ENCODE measurements at places on chromosomes 2 and 18.
A peak's percentile ranks its signal among the peaks of the same experiment; 100 is the strongest.

DNA sequence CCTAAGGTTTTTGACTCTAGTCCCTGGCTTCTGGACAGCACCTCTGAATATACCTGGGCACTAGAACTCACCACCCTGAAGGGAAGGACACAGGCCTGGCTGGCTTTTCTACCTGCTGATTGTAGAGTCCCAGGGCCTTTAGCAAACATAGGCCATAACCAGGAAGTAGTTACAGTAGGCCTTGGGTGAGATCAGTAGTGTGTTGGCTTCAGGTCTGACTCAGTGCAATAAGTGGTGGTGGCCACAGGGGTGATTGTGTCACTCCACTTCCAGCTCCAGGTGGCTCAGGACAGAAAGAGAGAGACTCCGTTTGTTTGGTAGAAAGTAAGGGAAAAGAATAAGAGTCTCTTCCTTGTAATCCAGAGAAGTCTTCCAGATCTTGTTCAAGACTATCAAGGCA is 101.7 kb upstream of the LGALSL start:
- DNase-seq = no peak

GRCh38 chr2:79235135-79235534 is 75.6 kb upstream of the REG3A start:
- DNase-seq = no peak

DNA sequence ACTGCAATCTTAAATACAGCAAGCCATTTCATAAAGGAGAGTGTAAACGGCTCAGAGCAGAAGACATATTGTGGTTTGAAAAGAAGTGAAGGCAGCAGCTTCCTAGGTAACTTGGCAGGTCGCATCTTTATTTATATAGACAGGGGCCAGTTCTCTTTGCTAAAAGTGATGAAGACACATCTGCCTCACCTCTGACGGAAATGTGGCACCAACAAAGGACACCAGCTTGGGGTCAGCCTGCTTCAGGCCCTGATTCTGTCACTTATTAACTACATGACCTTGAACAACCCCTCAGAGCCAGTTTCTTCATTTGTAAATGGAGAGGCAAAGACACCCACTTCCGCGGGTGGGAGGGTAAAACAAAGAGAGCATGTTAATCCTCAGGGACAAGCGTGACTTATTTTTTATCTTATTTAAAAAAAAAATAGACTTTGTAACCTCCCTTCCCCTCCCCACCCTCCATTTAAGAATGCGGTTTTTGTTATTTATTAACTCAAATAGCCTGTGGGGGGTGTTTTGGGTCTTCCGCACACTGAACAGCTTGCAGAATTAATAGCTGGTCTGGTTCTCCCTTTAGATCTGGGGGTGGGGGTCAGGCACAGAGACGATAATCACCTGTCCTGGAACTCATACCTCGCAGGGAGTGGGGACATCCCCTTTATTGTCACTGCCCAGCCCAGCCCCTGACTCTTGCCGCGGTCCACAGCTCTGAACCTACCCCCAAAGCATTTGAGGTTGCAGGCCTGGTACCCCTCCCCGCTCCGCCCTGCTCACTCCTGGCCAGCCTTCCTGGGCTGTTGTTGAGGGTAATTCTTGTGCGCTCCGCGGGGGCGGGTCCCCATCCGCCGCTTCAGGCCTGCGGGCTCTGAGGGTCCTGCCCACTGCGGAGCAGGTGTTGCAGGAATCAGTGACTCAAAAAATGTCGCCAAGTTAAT is 64.2 kb upstream of the TMEM17 start:
- no peak for DNase-seq

DNA sequence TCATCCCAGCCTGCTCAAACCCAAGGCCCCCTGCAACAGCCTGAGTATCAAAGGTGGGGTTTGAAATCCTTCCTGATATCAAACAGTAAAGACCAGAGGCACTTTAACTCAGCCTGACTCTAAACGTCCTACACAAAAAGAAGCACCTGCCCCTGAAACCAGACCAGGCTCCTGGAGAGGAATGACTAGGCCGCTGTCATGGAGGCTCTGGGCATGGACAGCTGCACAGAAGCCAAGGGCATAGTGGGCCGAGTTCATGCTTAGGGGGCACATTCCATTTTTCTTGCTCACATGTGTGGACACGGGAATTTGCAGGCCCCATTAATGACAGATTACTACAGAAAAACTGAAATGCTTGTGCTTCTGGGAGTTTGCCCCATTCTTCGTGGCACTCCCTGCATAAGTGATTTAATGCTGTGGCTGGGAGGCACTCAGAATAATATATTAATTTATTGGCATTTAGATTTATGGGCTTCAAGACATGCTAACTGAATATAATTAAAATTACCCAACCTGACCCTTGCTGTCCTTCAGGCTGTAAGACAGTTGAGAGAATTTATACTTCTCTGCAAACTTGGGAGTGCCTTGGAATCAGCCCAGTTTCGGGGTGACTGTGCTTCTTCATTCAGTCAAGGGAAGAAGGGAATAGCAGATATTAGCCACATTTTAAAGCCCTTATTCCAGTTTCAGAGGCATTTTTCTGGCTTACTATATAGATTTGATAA is 105.5 kb downstream of the GYPC start:
- DNase-seq = no peak

GRCh38 chr2:45269149-45269793 is 260.0 kb upstream of the SIX2 start:
- no peak for DNase-seq

GRCh38 chr18:74806700-74807416 is 209.2 kb downstream of the ZNF407 start:
- no peak for DNase-seq

DNA sequence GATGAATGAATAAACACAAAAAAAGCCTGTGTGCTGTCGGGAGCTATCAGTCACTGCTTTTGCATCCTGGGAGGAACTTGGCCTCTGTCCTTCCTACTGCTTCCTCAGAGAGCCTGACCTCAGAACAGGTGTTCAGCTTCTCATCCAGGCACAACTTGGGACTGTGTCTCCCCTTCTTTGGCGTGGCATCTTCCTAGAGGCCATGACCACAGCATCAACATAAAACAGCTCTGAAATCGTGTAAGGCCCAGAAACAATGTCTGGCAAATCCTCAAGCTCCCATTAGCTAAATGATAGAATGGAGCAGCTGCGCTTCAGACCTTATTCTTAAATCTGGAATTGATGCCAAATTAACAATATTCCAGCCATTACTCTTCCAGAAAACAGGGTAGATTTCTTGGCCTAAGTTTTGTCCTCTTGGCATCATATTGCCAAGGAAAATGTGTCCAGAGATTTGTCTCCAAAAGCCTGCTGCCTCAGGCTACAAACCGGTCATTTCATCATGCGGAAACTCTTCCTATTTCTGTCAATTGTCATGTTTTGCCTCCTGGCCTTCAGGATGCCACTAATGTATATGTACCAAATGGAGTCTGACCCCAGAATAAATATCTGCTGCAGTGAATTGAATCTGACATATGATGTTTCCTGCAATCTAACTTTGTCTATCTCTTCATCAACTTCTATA is 53.2 kb upstream of the RAB27B start:
- DNase-seq = no peak

DNA sequence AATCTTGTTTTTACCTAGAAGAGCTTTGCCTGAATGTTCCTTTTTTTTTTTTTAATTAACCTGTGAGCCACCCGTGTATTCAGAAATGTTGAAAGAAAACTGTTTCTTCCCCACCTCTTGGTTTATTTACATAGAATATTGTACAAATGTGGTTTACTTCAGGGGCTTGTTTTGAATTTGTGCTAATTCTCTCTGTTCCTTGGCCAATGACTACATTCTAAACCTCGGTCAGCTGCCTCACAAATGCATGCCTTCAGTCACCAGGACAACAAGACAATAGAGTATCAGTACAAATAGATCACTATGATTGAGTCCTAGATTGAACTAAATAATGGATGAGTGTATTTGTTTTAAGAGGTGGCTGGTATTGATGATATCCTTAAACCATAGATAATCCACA is 36.0 kb downstream of the AGFG1 start:
- DNase-seq = no peak

GRCh38 chr2:62627667-62628066 is 77.8 kb upstream of the EHBP1 start:
- no peak for DNase-seq

DNA sequence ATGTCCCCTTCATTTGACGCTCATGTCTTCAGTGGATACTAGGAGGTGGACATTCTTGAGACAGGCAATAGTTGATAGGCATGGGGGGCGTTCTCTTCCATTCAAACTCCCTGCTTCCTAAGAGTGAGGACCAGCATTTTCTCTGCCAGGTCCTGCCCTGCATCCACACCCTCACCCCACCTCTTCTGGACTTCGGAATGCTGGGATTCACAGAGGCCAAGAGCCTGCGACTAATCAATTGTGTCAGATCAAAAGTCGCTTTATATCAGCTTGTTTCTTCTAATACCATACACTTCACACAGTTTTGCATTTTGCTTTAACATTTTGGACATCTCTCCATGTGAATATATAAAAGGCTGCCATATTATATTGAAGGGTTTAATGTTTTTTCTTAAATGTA is 210.7 kb downstream of the CCDC102B start:
- no peak for DNase-seq

GRCh38 chr2:206442474-206442832 is 879 bp upstream of the ADAM23 start:
- no peak for DNase-seq

- DNase-seq = no peak
Observed at GRCh38 chr2:98467082-98467536, 22.5 kb downstream of the INPP4A start.

GRCh38 chr18:57073501-57074187 is 73.2 kb upstream of the BOD1L2 start:
- no peak for DNase-seq

GRCh38 chr18:47898055-47898454 is 32.4 kb downstream of the SMAD2 start:
- no peak for DNase-seq

DNA sequence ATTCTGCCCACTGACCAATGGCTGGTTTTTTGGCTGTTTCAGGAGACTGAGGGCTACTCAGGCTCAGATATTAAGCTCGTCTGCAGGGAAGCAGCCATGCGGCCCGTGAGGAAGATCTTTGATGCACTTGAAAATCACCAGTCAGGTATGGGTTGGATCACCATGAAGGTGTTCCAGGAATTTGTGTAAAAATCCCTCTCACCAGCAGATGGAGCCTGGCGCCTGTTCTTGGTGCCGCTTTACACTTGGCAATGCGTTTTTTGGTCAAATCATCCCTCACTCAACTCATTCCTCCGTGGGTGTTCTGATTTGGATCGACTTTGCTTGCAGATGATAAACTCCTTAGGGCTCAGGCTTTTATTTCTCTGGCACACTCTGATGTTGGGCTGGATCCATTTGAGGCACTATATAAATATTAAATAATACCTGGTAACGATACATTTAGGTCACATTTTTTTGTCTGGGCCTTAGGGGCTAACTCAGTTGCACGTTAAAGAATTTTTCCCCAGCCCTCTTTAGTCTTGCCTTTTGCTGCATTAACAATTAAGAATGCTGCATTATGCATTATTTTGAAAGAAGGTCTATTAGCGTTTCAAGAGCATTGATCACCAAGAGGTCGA is 50.0 kb downstream of the HDHD2 start:
- peak; percentile 12 for DNase-seq

DNA sequence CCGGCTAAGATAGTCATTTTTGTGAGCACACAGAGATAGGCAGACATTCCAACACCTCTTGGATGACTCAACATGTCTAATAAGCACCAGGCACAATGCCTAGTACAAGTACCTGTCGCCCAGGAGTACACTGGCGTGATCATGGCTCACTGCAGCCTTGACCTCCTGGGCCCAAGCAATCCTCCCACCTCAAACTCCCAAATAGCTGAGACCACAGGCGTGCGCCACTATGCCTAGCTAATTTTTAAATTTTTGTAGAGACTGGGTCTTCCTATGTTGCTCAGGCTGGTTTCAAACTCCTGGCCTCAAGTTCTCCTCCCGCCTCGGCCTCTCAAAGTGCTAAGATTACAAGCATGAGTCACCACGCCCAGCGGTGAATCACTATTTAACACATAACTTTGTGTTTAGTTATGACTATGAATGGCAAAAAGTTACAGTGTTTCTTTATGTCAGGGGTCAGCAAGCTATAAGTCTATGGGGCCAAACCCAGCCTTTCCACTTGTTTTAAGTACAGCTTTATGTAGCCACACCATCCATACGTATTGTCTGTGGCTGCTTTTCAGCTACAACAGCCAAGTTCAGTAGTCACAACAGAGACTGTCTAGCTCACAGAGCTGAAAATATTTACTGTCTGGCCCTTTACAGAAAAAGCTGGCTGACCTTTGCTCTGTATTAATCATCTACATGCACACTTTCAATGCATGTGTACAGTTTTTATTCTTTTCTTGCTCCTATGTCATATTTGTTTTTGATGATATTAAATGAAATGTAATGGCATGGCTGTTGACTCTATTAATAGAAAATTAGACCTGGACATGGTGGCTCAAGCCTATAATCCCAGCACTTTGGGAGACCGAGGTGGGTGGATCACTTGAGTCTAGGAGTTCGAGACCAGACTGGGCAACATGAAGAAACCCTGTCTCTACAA is 18.7 kb downstream of the ORC2 start:
- DNase-seq = no peak

DNA sequence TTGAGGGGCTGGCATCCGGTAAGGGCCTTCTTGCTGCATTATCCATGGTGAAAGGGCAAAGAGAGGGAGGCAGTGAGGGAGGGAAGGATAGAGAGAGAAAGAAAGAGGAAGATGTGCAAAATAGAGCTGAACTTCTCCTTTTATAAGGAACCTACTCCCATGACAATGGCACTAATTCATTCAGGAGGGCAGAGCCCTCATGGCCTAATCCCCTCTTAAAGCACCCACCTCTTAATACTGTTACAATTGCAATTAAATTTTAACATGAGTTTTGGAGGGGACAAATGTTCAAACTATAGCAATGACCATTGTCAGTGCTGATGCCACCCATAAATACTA is 60.2 kb downstream of the CXCR4 start:
- DNase-seq = no peak

- DNase-seq = no peak
Observed at GRCh38 chr2:153408710-153409385, 69.7 kb downstream of the RPRM start.

DNA sequence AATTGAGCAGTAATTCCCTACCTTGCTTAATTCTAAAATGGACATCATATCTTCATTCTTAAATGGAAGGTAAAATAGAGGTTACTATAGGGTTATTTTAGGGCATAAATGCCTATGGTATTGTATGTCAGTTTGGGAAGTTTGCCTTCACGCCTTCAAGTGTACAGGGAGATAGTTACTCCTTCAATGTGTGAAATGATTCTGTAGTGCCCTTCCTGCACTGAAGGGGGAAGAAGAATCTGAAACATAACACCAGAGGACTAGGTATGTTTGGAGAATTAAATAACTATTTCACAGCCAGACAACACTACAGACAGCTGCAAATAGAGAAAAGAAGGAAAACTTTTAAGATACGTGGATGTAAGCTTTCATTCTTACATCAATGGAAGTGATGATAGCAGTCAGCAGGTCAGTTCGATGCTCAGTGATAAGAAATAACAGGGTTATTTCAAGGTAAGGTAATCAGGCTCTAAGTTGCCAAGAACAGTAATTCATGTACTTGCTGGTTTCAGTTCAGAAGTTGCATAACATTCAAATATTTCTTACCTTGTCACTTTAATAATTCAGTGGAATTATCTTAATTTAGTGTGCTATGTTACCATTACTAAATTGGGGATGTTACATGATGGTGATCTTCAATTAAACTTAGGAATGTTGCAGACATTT is 4.0 kb downstream of the PKP4 start:
- no peak for DNase-seq
